ENCODE measurements at places on chromosomes 4 and X. TPM values are rescaled to one million over a fixed set of nuclear protein-coding genes. Genes with fewer than 3 reads are reported as not detected.

- DNase-seq: no peak
These were observed 19.6 kb upstream of the SASH3 start for GRCh38 chrX:129760155-129760554.

AMOT gene
- 88.0 TPM for total RNA-seq

CT55 gene
- not detected for total RNA-seq

GRCh38 chrX:124388562-124388961 lies 42.2 kb downstream of the SH2D1A start:
- DNase-seq: peak; percentile 28

- no peak for DNase-seq
These were observed 1085.0 kb downstream of the CCSER1 start for GRCh38 chr4:91212211-91212610.

DNA sequence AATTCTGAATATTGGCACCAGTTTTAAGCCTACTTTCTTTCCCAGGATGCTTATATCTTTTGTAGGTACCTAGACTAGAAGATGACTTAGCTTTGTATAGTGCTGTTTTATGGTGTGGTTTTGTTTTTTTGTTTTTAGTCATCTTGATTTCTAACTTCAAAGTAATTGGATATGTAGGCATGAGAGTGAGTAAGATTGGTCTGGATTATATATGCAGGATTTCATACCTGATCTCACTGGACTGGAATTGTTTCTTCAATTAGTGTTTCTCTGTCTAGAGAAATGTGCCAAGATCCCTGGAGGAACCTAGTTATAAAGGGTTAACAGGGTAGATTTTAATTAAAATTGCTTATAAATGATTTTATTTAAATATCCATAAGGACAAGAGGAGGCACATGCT lies 23.1 kb downstream of the NAP1L5 start:
- DNase-seq: no peak

- DNase-seq: peak; percentile 26
These were observed 29.6 kb downstream of the PDK3 start for GRCh38 chrX:24494647-24495075.

- no peak for DNase-seq
These were observed 59.0 kb upstream of the FGFBP2 start for GRCh38 chr4:16021804-16022560.

DNA sequence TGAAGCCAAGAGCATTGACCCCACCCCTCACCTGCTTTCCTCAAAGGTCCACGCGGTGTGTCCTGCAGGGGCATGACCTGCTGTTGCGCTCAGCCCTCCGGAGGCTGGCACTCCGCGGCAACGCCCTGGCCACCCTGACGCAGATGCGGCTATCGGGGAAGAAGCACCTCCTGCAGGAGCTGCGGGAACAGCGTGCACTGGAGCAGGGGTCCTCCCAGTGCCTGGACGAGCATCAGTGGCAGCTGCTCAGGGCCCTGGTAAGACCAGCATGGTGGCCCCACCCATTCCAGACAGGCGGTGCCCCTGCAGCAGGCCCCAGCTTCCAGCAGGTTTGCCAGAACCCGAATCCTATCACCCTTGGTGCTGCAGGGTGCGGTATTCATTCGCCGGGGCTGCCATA lies 86.0 kb downstream of the EVC start:
- no peak for DNase-seq

GRCh38 chrX:80022363-80023031 lies 7.9 kb downstream of the TBX22 start:
- no peak for DNase-seq

DNA sequence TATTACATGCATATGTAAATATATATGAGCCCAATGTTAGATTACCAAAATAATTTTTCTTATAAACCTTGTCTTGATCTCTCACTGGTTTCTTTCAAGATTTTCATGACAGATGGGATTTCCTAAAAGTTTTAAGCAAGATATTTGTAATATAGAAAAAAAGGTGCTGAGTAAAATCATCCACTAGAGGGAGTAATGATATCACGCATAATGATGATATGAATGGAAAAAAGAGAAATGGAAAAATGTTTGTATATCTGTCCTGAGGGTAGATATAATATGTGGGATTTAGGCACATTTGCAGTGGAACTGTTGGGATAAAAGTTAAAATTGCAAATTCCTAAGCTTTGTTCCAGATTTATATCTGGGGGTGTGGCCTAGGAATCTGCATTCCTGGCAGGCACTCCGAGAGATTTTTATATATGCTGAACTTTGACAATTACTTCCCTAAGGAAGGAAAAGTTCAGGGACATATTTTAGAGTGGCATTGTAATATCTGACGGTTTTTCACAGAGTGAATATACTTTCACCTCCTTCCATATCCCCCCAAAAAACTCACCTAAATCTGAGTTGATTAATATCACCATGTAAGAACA lies 60.5 kb downstream of the TMA16 start:
- no peak for DNase-seq

DNA sequence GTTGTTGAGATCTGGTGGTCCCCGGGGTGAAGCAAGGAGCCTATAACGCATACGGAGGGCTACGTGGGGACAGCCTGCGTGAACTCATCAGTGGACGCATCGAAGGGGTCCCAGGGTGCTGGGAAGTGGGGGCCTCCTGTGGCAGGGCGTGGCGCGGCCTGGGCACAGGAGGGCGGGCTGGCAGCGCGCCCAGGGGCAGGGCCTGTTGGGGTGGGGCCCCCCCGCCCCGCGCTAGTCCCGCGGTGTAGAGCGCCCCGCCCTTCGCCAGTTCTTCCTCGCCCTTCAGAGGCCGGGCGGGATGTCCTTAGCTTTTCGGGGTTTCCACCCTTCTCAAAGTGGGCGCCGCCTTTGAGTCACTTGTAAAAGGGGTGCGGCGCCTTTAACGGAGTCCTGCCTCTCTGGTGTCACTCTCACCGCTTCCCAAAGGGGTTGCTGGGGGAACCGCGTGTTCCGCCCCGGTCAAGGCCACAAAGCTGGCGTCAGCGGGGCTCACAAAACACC lies 632 bp downstream of the PLP2 start:
- DNase-seq: peak; percentile 63

- no peak for DNase-seq
These were observed 106.1 kb downstream of the MSL3 start for GRCh38 chrX:11864171-11864570.

DNA sequence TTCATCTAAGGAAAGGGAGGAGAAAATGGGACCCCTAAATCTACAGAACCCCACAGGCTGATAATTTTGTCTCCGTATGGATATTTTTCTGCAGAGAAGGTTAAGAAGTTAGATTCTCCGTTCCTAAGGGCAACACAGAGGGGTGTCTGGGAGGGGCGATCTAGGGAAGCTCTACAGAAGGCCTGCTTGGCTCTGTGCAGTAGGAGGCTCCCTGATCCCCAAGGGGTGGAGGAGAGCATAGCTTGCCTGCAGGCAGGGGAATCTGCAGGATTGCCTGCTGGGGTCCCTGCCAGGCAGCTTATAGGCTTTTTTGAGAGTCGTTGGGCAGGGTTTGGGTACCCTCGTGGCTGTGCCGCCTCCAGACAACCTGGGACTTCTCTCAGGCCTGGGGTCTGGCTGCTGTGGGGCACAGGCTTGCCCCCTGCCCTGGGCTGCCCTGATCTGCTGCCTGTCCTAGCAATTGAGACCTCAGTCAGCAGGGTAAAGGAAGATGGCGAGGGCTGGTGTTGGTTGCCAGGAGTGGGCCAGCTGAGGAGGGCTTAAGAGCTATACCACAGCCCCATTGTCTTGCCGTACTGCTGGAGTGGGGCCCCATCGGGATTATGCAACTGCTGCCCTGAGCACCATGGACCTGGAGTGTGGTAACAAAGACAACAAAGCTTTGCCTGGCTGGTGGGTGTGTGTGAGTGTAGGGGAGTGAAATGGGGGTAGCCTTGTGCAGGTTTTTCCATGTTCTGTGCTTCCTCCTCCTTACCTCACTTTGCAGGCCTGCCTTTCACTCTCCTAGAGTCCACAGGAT lies 74.1 kb downstream of the EFNB1 start:
- DNase-seq: no peak

DNA sequence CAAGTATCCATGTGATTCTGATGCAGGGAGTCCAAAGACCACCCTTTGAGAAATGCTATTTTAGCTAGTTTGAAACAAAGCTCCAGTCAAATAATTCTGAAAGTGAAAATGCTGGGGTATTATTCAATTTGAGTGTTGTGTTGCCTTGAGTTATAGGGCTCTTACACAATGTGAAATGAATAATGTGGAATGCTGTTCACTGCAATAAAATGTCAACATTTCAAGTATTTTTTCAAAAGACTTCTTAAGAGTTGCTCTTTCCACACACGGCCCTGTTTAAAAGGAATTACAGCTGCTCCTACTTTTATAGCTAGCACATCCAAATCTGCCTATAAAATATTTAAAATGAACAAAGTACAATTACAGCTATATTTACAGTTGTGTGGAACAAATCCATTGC lies 27.5 kb upstream of the PLS3 start:
- DNase-seq: no peak

SMAD1 gene
- 16.1 TPM for total RNA-seq

- no peak for DNase-seq
These were observed 14.0 kb downstream of the G6PD start for GRCh38 chrX:154532690-154533089.

- DNase-seq: no peak
These were observed 53.3 kb downstream of the JADE1 start for GRCh38 chr4:128862608-128863311.

- peak; percentile 39 for DNase-seq
These were observed 209.2 kb downstream of the ADAM29 start for GRCh38 chr4:175127314-175127713.

GRCh38 chrX:119503484-119503861 lies 35.2 kb downstream of the SLC25A5 start:
- DNase-seq: peak; percentile 88

DNA sequence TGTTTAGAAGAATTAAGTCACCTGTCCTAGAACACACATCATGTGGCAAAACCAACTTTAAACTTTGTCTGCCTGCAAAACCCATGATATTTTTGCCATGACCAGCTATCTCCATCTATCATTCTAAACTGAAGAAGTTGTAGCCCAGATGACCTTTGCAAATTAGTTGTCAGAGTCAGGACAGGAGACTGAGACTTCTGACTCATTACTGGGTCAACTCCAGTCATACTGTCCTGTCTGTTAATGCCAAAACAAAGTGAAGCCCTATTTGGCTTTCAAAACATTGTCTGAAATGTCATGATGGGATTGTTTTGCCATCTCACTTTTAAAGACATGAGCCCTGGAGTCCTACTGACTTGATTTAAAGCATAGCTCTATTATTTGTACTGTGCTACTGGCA lies 365.7 kb upstream of the CPEB2 start:
- no peak for DNase-seq

DNA sequence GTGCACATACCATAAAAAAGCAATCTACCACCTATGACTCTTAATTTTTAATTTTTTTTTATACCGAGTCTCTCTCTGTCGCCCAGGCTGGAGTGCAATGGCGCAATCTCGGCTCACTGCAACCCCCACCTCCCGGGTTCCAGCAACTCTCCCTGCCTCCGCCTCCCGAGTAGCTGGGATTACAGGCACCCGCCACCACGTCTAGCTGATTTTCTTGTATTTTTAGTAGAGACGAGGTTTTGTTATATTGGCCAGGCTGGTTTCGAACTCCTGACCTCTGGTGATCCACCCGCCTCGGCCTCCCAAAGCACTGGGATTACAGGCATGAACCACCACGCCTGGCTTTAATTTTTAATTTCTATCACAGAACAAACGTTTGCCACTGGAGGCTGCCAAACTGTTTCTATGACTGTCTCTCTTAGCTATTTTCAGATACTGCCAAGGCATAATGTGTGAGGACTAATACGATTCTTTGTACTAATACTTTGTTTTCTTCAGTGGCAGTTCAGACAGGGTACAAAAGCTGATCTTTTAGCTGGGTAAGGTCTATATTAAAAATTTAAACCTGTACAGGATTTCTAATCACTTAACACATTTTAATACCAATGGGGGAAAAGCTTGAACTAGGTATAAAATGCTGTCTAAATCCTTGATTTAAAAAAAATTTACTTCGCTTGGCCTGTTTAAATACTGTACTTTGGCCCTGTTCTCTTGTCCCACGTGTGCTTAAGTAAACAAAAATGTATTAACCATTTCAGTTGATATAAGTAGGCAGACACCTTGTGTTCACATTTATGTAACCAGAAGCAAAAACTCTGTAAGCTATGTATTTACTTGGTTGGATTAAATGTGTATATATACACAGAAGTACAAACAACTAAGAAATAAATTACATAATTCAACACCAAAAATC lies 2.3 kb downstream of the PGRMC2 start:
- no peak for DNase-seq

DNA sequence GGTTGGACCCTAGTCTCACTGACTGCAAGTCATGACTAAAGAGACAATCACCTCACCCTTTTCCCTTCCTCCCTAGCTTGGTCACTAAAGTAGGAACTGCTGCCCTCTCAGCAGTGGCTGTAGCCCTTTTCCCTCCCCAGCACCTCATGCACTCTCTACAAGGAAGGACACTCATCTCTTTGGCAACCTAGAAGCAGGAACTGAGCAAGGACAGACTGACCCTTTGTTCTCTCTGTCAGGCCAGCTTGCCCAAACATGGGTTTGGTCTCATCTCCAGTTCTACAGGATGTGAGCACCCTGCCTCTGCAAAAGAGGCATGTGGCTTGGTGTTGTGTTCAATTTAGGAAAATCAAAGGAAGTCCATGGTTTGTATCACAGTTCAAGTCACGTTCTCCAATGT lies 15.8 kb downstream of the LEF1 start:
- no peak for DNase-seq

DNA sequence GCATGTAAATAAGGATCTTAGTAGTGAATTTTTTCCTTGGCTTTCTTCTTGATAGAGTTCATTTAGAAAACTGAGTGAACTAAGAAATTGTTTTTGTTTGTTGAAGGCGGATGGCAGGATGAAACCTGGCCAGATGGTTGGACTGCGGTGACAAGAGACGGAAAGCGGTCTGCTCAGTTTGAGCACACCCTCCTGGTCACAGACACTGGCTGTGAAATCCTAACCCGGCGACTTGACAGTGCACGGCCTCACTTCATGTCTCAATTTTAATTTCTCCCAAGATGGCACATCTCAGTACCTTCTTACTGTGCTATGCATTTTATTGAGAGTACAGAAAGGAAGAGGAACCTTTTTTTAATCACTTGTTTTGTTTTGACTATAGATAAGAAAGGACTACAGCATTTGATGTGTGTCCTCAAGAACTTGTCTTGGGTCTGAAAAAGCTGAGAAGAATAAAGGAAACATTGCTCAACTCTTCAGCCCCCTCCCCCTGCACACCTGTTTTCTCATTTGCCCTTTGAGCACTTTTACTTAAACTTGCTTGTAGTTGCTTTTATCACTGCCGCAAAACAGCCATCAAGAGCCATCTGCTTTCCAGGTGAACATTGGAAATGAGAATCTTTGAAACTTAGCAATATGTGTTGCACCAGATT lies 27.4 kb downstream of the ADH5 start:
- DNase-seq: no peak

PPEF2 gene
- not detected for total RNA-seq
